GM18507 (cell line): ENCODE measurements at places on chromosomes 1 and 21.

- DNase-seq: no peak
Measured at GRCh38 chr21:44920694-44921604, at the start of gene ITGB2. TSS of gene ITGB2 (minus strand) at chr21:44920899. CDS start at chr21:44910782, 10,117 bp downstream.

- DNase-seq: no peak
Measured at GRCh38 chr1:66323958-66324625, 209.9 kb upstream of the SGIP1 start.

GRCh38 chr1:154171223-154171583 lies 16.3 kb upstream of the NUP210L start:
- DNase-seq: no peak

GRCh38 chr1:179177182-179177581 lies 52.3 kb downstream of the ABL2 start:
- DNase-seq: no peak

- DNase-seq: no peak
Measured at GRCh38 chr1:116179419-116179818, 68.2 kb downstream of the MAB21L3 start.

GRCh38 chr1:119712342-119713038 lies 756 bp downstream of the PHGDH start:
- DNase-seq: no peak

GRCh38 chr1:221331273-221332183 lies 410.4 kb downstream of the DUSP10 start:
- no peak for DNase-seq

DNA sequence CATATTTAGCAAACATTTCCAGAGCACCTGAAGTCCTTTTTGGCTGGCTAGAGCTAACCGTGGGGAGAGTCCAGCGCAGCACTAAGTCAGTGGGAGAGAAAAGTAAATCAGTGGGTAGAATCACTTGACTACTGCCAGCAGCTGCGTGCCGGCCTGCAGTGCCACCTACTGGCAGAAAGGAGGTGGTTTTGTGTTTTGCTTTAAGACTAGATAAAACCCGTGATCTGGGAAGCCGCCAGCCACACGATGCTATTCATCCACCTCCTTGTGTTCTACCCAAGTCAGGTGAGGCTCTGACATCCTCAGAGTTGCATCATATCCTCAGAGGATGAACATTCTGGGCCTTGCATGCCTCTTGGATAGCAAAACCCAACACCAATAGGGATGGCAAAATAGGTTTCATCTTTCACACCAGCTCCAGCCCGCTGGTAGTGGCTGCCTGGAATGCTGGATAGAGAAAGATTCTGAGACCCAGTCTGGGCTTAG lies 14.1 kb upstream of the HEYL start:
- DNase-seq: peak; percentile 52

GRCh38 chr1:2528966-2529783 lies 888 bp downstream of the HES5 start:
- DNase-seq: no peak

- no peak for DNase-seq
Measured at GRCh38 chr1:211543025-211543424, 35.9 kb downstream of the SLC30A1 start.

DNA sequence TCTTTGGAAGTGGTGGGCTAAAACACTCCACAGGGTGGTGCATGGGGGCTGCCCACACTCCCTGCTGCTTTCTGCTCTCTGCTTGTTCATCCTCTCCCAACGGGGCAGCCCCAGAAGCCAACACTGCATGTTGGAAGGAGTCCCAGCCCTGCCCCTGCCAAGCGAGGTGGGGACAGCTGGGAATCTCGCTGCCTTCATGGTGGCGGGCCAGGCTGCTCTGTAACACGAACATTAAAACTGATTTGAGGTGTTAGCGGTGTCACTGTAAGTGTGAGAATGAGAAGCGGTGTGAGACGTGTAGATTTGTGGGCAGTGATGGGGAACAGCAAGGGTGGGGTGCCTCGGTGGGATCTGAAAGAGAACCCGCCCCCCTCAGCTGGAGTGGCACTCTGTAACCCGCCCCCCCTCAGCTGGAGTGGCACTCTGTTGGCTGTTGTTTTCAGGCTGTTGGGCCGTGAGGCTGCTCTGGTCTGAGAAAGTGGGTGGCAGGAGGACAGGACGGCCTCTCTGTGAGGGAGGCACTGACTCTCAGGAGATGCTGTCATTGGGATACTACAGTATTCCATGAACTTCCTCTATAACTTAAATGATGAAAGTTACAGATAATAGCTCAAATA lies 80.9 kb downstream of the PCBP3 start:
- no peak for DNase-seq

- no peak for DNase-seq
Measured at GRCh38 chr1:118100686-118101514, 84.1 kb downstream of the SPAG17 start.

DNA sequence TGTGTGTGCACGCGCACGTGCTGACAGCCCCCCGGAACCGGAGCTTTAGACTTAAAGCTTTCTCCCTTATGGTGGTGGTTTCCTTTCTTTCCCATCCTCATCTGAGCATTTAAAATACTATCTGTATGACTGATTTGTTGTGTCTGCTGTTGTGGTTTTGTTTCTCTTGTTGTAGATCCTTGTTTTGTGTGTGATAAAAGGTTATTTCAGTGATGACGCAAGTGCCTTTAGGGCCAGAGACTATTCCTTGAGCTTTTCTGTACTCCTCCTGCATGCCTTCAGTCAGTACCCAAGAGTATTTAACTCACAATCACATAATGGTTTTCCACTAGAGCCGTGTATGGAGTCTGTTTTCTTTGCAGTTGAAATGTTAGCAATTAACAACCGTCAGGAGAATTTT lies 45.4 kb downstream of the LCA5L start:
- DNase-seq: no peak

DNA sequence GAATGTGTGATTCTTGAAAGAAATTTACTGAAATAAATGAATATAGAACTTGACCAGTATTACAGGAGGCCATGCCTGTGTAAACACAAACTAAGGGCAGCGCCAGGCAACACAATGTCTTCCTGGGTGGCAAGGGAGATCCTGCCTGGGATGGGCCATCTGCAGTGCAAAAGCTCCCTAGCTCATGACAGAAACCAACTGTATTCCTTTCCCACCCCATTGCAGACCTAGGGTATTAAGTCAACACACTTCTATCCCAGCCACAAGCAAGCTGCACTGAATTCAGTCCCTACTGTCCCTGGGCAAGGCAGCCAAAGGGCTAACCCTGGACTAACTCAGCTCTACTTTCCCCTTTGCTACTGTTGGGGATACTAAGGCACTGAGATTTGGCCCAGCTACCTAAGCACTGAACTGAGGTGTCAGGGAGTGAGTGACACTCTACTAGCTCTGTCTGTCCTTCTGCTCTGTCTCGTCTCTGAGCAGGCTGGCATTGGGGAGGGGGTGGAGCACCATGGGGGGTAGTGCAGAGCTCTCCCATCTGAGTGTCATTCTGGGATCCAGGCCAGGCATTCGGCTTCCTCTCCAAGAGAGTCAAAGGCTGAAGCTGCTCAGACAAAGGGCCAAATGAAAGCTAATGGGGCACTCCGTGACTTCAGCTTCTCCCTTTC lies 2.5 kb downstream of the INKA2 start:
- DNase-seq: no peak

DNA sequence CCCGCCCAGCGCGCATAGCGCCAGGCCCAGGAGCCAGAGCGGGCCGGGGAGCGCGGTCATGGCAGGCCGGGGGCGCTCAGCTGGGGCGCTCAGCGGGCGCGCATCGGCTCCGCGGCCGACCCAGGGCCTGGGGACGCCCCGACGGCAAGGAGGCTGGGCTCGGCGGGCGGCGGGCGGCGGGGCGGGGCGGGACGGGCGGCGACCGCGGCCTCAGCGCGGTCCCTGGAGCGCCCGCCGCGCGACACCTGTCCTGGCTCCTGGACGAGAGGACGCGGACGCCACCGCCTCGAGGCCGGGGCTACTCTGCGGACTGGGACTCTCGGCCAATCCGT lies 273 bp downstream of the BMP8B start:
- no peak for DNase-seq
